ENCODE measurements at places on chromosomes 6 and 20. TPM values are rescaled to one million over a fixed set of nuclear protein-coding genes. Genes with fewer than 3 reads are reported as not detected.

DNA sequence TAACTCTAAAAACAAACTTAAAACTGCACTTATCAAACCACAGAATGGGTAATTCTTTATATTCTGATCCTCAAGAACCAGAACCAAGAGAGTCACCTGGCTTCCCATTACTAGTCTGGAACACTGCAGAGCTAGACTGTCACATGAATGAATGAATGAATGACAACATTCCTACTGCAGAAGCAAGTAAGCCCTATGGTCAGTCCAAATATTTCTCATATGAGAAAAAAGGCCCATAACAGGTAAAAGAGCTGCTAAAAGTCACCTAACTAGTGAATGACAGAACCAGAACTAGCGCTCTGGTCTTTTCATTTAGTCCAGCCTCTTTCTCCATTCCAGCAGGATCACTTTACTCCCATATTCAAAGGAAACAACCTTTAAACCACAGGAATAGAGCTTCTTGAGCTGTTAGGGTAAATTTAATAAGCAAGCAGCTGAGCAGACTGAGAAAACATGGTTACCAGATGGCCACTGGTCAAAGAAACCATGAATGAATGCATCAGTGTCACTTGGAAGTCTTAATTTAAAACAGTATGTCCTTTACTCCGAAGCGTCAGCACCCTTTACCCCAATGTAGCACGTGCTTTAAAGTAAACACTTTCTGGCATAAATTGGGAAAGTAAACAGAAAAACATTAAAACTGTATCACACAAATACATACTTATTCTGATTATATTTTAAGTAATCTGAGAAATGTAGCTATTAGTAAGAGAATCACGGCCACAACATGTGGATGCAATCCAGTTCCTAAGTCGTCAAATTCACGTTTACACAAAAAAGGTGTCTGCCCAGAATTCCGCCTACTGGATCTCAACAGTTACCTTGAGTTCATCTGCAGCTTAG is 1.4 kb downstream of the PREP start:
- DNase-seq = no peak

- DNase-seq = peak; percentile 97
Measured at GRCh38 chr6:127102299-127102698, 16.2 kb upstream of the RSPO3 start.

DNA sequence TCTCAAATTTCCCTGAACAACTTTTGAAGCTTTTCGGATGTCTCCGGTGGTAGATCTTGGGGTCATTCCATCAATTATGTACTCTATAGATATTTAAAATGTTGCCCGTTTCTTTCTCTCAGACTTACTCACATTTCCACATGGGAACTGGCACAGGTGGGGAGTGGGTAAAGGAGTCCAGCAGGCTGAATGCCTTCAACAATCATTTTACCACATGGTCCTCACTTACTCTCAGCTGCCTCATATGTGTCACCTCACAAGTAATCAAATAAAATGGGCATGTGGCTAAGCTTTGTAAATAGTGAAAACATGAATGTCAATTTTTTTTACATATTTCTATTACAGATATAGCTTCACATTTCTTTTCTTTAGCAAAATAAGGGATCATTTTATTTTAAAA is 677 bp downstream of the HLA-DQA1 start:
- DNase-seq = no peak

DNA sequence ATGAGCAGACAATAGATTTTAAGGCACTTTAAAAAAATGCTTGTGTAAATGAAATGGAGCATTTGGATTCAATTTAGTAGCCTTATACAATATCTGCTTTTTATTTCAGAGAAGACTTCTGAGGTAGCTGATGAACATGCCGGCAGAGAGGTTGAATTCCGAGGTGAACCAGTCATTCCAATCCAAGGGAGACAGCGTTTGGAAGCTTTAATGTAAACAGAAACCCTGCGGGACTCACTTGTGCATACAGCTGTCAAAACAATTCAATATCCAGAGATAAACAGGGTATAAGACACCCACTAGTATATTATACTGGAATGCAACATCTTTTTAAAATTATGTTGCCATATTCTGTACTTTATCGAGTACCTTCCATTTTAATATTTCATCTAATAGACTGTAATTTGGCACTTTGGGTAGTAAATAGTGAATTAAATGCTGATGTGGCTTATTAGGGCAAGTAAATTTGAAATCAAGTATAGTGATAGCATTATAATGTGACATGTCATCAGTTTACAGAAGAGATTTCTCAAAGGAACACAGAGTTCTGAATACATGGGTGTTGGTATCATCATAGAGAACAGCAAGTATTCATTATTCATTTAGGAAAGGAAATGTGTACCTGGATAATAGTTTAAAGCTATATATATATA is 347.7 kb downstream of the PRKN start:
- DNase-seq = no peak

DNA sequence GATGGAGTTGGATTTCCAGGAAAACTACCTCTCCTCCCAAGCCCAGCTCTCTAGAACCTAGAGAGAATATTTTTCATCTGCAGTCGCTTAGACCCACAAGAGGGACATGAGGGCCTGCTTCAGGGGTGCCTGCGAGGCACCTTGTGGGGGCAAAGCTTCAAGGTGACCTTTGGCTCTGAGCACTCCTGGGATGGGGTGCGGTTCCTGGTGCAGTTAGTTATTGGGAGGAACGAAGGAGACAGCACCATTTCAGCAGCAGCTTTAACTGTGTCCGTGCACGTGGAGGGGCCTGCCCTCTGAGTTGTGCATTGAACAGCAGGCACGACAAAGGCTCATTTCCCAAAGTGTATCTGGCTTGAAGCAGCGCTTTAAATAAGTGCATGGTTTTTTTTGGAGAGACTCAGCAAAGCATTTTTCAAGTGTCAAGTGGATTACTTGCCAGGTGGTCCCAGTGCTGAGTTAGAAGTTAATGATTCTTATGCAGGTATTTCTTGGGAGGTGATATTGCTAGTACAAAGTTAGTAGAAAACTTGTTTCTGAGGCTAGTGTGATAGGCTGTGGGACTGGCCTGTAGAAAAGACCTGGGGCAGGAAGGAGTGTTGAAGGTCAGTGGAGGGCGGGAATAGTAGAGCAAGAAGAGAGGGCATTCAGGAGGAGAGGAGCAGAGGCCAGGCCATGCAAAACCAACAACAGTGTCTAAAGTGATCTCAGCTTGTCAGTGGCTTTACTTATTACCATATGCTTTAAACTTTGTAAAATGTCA is 3.8 kb downstream of the IGF2R start:
- DNase-seq = no peak

- DNase-seq = peak; percentile 70
Measured at GRCh38 chr6:26054781-26055718, 32.2 kb upstream of the HFE start.

DNA sequence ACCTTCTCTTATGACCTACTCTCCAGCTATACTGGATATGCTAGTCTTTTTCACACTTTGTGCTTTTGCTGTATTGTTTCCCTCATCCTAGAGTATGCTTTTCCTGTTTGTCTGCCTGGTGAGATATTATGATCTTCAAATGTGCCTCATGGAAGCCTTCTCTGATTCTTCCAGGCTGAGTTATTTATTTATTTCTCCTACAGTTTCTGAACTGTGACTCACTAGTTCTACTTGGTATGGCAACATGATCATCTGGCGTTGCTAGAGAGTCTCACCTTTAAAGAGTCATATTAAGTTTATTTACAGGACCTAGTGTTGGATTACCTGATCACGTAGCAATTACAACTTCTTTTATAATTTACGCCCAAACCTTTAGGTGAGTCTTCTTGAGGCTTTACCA is 81.2 kb upstream of the HDAC2 start:
- no peak for DNase-seq

- no peak for DNase-seq
Measured at GRCh38 chr6:36650848-36651478, 27.6 kb upstream of the CDKN1A start.

DNA sequence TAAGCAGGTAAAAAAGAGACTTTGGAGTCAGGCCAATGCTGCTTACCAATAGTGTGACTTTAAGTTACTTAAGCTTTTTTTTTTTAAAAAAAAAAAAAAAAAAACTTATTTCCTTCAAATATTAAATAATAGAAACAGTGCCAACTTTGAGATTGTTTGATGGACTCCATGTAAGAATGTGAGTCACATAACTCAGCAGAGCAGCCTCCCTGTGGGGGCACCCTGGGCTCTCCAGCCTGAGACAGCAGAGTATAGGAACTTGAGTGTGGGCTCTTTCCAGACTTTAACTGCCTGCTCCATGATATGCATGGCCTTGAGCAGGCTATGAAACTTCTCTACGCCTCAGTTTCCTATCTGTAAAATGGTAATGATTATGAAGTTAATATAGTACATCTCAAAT is 113.3 kb upstream of the SAMD5 start:
- DNase-seq = no peak

DNA sequence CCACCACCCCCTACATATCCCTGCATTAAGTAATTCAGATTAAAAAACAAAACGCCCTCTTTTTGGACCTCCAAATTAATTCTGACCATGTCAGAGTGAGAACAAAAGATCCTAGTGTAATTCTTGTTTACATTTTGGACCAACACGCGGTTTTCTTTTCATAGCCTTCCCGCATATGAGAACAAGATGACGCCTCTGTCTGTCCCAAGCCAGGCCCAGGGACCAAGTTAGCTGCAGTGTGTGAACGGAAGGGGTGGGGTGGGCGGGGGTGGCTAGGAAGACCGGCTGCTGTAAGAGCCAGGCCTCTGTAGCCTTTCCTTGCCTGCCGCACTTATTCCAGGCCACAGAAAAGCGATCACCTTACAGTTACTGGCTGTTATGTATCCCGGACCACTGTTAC is 68.0 kb downstream of the PLCG1 start:
- DNase-seq = no peak

- no peak for DNase-seq
Measured at GRCh38 chr6:112997421-112998085, 650.4 kb downstream of the RFPL4B start.

DNA sequence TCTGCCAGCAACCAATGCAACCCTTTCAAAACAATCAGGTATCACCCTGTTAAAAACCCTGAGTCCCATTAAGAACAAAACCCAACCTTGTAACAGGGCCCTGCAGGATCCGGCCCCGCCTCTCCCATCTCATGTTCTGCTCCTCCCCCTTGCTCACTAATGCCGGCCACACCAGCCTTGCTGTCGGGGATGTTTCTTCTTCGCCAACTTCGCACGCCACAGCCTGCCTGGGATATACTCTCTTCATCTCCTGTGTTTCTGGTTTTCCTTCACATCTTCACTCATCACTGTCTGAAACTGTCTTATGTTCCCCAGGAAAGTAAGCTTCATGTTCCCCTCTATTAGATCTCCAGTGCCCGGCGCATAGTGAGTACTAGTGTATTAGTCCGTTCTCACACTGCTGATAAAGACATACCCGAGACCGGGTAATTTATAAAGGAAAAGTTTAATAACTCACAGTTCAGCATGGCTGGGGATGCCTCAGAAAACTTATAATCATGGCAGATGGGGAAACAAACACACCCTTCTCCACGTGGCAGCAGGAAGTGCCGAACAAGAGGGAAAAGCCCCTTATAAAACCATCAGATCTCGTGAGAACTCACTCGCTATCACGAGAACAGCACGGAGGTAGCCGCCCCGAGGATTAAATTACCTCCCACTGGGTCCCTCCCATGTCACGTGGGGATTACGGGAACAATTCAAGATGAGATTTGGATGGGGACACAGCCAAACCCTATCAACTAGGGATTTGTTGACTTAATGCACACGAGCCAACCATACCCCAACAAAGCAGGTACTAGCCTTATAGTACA is 5.1 kb downstream of the TP53RK start:
- DNase-seq = no peak

- DNase-seq = peak; percentile 88
Measured at GRCh38 chr6:37131104-37131959, 38.6 kb upstream of the PIM1 start.

DNA sequence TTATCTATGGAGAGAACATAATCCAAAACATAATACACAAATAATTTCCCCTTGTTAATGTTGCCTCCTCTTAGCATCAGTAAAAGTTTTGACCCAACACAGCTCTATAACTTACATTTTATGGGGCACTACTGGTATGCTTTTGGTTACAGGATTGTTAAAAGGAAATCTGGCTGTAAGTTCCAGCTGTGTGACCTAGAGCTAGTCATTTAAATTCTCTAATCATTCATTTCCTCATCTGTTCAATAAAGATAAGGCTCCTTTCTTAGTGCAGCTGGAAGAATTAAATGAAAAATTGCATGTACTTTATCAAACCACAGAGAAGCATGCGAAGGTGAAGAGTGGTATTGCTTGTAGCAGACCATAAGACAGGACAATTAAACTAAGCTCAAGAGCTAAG is 4.6 kb downstream of the SLC17A2 start:
- DNase-seq = no peak

GRCh38 chr6:124958759-124959354 is 3.4 kb upstream of the RNF217 start:
- DNase-seq = no peak

- no peak for DNase-seq
Measured at GRCh38 chr6:168243812-168244376, 75.7 kb downstream of the DACT2 start.

GRCh38 chr20:54064939-54065338 is 5.5 kb downstream of the BCAS1 start:
- DNase-seq = no peak

DNA sequence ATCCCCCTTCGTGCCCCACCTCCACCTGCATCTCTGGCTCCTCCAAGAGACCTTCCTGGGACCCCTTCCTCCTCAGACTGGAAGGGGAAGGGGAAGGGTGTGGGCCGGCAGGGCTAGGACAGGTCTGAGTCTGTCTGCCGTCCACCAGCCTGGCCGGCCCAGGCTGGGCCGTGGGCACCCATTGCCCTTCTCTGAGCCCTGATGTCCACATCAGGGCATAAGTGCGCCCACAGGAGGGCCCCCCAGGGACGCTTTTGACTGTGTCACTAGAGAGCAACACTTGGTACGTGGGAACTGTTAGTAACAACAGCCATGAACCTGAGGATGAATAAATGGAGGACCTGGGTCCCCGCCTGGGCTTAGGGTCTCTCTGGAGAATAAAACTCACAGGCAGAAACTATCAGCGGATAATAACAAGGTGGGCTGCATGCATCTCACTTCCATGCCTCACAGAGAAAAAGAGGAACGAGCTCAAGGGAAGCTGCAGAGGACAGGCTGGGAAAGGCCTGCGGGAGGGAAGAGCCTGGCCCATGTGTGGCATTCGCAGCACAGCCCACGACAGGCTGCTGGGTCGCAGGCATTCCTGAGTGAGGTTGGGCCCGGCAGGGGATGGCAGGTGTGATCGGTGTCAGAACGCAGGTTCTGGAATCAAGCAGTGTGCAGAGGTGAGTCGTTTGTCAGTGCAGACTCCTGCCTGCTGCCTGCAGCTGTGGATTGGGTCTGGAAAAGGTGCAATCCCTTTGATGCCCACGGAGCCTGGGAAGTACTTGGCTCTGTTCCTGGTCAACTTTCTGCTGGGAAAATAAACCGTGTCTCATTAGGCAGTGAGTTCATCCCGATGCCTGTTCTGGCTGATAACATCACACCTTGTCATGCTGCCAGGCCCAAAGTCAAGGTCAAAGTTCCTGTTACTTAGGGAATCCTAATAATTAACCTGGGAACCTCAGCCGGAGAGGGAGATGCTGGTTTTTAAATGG is 60.9 kb downstream of the BCAS4 start:
- DNase-seq = peak; percentile 65

GRCh38 chr6:107509506-107509905 is 19.6 kb downstream of the SOBP start:
- DNase-seq = no peak

Gene OXT
- polyA plus RNA-seq = not detected

Gene SRMS
- polyA plus RNA-seq = not detected

Gene RIN2
- 22.4 TPM for polyA plus RNA-seq

Gene MROH8
- 1.3 TPM for polyA plus RNA-seq

Gene CCNC
- polyA plus RNA-seq = 44.1 TPM

Gene E2F3
- polyA plus RNA-seq = 14.4 TPM

Gene SLC44A4
- not detected for polyA plus RNA-seq

Gene HSPA1A
- 204 TPM for polyA plus RNA-seq
